ENCODE measurements at places on chromosomes 3 and 15.

GRCh38 chr3:30586096-30586805 is 20.1 kb upstream of the TGFBR2 start:
- DNase-seq: no peak

- no peak for DNase-seq
Observed at GRCh38 chr15:53530761-53531160, 228.7 kb downstream of the WDR72 start.

- DNase-seq: no peak
Observed at GRCh38 chr3:9130345-9131305, 118.8 kb downstream of the SRGAP3 start.

- DNase-seq: no peak
Observed at GRCh38 chr3:42500909-42501308, 1.5 kb upstream of the VIPR1 start.

DNA sequence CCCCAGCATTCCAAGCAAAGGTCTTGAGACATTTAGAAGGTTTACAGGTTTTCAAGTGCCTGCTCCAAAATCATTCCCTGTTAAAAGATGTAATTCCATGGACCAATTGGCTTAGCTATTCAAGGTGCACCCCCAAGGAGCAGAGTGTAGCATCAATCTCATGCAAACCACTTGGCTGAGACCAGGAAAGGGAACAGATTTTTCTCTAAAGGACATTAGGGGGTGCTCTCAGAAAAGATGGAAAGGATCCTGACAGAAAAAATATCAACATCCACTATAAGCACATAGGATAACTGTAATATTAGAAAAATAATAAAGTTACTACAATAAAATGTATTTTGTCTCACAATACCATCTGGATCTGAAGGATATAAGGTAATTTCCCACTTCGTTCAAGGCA is 328.0 kb upstream of the CDIN1 start:
- no peak for DNase-seq

Measured in COR-L47 (cell line).